ENCODE measurements at places on chromosomes 11 and 22. TPM values are rescaled to one million over a fixed set of nuclear protein-coding genes. Genes with fewer than 3 reads are reported as not detected.

DNA sequence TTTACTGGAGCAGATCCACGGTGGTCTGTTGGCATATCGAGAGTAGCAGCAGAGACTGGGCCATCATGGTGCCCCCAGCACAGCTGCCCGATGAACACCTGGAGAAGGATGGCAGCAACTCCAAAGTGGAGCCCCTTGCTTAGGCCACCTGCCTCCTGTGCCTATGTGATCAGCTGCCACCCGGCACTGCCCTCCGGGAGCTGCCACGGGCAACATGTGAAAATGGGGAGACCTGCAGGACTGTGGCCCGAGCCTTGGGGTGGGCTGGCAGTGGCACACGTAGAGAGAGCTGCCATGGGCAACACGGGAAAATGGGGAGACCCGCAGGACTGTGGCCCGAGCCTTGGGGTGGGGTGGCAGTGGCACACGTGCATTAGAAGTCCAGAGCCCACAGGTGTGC lies 3.1 kb downstream of the FXYD2 start:
- DNase-seq = no peak

GTSE1 gene
- total RNA-seq = 60.5 TPM

DNA sequence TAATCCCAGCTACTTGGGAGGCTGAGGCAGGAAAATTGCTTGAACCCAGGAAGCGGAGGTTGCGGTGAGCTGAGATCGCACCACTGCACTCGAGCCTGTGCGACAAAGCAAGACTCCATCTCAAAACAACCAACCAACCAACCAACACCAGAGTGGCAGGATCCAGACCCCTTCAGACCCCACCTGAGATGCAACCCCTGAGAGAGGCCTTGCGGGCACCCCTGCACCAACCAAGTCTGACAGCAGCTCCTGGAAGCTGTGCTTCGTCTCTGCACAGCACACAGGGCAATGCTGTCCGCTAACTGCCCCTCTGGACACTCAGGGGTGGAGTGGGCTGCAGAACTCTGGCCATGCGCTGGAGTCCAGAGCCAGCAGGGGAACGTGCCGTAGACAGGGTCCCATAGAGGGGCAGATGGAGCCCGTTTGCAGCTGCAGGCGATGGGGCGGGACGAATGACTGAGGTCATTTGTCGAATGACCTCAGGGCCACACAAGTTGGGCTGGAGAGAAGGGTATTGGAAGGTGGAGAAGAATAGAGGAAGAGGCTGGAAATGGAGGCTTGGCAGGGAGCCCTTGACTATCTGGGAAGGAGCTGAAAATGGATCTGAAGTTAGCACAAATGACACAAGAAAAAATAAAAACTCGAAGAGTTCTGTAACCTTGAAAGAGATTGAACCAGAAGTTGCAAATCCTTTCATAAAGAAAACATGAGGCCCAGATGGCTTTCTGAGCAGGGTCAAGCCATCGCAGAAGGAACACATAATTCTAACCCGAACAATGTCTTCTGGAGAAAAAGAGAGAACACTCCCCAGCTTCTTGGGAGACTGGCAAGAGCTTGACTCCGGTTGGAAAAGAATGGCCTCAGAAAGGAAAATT lies 199.7 kb downstream of the CTTN start:
- no peak for DNase-seq

SLC5A12 gene
- total RNA-seq = not detected

DNA sequence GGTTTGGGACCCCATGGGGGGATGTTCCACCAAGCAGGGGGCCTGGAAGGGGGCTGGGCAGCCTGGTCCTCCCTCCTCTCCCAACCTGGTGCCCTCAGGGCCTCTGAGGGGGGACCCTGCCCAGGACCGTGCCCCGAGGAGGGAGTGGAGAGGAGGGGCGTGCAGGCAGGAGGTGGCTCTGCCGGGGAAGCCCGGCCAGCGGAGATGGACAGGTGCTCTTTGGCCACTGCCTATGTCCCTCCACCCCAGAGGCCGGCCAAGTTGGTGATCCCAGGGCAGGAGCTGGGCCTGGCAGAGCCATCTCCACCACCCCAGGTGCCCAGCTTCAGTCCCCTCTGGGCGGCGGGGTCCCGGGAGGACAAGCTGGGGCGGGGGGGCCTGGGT lies 2.4 kb downstream of the MUC2 start:
- DNase-seq = no peak

GRCh38 chr22:48398181-48398905 lies 1429.3 kb downstream of the BRD1 start:
- DNase-seq = no peak

FREY1 gene
- 1.3 TPM for total RNA-seq

DNA sequence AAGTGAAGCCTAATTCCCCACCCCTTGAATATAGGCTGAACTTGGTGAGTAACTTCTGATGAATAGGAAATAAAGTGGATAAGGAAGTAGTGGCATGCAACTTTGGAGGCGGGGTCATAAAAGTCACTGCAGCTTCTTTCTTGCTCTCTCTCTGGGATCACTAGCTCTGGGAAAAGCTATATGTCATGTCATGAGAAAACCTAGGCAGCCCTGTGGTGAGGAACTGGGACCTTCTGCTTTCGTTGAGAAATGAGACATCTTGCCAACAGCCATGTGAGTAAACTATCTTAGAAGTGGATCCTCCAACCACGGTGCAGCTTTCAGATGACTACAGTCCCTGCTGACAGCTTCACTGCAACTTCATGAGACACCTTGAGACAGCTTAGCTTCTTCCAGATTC lies 15.7 kb downstream of the ZNF214 start:
- no peak for DNase-seq

DNA sequence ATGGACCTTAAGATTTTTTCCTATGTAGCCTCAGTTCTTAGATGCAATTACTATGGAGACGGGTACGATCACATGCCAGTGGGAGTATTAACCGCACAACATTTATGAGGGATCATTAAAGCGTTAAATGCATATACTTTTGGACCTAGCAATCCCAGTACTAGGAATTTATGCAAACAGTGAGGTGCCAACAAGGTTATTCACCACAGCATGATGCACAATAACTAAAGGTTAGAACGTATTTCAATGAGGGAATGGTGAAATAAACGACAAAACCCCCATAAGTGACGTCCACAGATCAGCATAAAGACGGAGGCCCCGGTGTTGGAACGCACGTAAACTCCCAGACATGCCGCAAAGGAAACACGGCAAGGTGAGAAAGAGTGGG lies 539 bp downstream of the SIRT3 start:
- no peak for DNase-seq

DNA sequence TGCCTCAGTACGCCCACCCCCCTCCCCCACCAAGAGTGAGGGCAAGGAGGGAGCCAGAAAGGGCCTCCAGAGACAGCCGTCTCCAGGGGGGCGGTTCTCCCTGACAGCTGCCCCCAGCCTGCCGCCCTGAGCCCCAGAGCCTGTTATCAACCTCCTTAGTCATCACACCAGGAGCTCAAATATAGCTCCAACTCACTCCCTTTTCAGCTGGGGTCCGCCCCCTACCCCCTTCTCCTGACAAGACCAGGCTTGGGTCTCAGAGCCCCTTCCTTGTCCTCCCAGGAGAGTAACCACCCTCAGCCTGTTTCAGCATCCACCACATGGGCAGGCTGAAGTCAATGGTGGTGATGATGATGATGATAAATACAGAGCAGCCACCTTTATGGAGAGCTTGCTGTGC lies 2.5 kb upstream of the INPP5J start:
- no peak for DNase-seq

KIF18A gene
- 29.2 TPM for total RNA-seq

DNA sequence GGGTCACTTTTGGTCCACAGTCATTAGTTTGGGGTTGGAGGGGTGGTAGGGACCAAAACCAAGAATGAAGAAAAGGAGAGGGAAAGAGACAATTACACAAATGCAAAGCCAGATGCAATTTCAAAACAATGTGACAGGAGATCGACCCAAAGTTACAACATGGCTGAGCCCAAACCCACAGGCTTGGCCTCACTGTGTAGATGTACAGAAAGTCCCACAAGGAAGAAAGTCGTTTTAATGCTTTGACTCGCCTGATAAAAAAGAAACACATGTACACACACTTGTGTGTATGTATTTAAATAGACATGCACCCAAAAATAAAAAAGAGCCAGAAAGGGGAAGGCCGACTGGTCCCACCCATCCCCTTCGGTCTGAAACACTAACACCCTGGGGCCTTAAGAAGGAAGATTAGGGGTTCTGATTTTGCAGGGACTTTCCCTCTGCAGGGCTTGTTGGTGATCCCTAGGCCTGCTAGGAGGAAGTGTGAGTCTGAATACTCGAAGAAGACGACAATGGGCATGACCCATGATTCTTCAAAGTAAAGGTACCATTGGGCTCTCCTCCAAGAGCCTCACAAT lies 104.1 kb downstream of the ETS1 start:
- peak; percentile 60 for DNase-seq

GRCh38 chr11:3056296-3057068 lies 741 bp downstream of the CARS1 start:
- peak; percentile 52 for DNase-seq

OR8G1 gene
- not detected for total RNA-seq

GRCh38 chr11:32450372-32450771 lies 15.0 kb upstream of the WT1 start:
- DNase-seq = no peak

GRCh38 chr11:117187007-117187406 lies 8.5 kb downstream of the SIDT2 start:
- no peak for DNase-seq

CCDC188 gene
- total RNA-seq = not detected

PDE2A gene
- total RNA-seq = 0.77 TPM

DNA sequence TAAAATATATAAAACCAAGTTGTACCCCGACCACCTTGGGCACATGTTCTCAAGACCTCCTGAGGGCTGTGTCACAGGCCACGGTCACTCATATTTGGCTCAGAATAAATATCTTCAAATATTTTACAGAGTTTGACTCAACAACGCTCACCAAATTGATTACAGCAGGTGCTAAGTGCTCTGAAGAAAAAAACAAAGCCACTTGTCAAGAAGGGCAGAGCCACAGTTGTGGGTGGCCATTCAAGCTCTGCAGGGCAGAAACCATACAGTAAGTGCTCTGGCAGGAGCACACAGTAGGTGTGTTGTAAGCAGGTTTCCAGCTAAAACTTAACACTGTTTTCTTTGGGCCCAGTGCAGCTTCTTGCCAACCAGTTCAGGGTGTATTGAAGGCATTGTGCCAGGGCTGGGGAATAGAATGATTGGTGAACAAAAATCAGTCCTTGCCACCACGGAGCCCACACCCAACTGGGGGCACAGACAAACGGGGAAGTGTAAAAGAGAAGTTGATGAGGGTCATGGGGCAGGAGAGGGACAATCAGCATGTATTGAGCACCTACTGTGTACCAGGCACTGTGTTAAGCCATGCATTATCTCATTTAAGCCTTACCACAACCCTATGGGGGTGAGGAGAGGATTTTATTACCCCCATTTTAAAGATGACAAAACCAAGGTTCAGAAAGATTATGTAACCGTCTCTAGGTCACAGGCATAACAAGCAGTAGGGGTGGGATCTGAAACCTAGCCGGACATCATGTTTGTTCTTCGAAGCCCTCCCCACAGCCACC lies 18.2 kb downstream of the ARRB1 start:
- no peak for DNase-seq

CBLIF gene
- total RNA-seq = not detected

DNA sequence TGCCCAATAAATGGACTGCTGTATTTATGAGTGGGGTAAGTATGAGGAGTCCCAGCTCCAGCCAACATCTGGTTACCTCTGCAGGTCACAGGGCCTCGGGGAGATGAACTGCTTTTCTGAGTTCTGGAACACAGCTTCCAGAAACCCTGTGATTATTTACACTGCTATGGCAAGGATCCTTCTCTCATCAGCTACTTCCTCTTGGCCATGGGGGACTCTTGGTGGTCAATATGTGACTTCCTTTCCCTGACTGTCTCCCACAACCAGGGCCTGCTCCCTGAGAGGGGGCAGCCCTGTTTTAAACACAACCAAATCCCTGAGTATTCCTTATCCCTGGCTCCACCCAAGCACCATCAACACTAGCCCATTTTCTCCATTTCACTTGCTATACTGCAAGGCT lies 10.0 kb downstream of the RHOG start:
- no peak for DNase-seq

DNA sequence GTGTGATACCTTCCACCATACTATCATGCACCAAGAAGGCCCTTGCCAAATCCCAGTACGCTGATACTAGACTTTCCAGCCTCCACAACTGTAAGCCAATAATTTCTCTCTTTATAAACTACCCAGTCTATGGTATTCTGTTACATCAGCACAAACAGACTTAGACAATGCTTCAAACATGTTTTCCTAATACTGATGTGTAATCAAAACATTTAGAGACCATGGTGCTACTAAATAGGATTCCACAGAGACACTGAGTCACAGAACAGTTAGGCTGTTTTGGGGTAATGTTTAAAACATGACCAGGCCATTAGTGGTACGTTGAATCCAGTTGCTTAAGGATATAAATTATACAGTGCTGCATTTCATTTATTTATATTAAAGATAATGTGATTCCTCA lies 103.7 kb downstream of the PICALM start:
- DNase-seq = no peak

DNA sequence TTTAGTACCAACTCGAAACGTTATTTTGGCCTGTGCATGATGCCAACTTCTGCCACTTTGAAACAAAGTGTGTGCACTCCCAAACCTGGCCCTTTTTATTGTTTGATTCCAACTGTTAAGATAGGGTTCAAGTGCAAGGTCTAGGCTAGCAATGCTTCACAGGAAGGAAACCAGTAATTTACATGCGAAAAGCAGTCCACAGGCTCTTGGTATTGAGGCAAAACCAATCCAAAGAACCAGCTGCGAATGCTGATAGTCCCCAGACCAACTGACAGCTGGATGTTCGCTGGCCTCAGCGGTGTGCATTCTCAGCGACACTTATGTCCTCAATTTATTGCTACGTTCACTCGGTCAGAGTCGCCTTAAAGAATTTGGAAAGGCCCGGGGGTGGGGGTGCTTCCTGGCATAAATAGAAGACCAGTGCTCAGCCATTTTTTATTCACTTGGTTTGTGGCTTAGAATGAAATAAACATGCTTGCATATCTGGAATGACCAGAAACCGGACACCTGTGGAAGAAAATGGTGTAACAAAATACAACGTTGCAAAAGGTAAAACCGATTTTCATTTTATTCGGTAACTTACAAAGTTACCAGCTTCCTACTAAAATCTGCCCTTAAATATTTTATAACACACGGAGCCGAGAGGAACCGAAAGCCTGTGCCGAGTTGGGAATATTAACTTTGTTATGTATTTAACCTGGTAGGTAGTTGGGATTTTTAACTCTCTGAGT lies 1.6 kb downstream of the CPT1A start:
- DNase-seq = peak; percentile 14

SLC22A8 gene
- not detected for total RNA-seq

DNA sequence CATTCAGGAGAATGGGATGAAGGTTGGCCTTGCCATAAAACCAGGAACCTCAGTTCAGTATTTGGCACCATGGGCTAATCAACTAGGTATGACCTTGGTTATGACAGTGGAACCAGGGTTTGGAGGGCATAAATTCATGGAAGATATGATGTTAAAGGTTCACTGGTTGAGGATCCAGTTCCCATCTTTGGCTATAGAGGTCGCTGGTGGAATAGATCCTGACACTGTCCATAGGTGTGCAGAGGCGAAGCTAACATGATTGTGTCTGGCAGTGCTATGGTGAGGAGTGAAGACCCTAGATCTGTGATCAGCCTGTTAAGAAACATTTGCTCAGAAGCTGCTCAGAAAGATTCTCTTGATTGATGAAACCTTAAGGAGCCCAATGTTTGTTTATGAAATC lies 5.7 kb downstream of the NF2 start:
- DNase-seq = no peak
